ENCODE measurements at places on chromosomes 6 and 20.

GRCh38 chr6:42599558-42599957 lies 35.7 kb downstream of the UBR2 start:
- DNase-seq: no peak

GRCh38 chr6:48957781-48958180 lies 505.3 kb downstream of the MMUT start:
- no peak for DNase-seq

DNA sequence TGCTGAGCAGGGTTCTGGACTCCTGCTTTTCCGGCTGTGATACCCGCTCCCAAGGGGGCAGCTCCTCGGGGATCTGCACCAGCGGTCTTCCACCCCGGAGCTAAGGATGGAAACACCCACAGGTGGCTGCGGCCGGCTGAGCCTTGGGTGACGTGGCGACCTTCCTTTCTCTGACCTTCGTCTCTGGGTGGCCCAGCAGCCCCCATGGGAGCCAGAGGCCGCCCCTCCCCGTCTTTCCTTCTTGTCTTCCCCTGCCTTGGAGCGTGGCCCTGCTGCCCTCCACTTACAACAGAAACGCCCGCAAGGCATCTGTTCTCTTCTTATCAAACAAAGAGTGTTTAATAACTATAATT lies 405.7 kb downstream of the TAF4 start:
- no peak for DNase-seq

GRCh38 chr6:165774903-165775601 lies 112.0 kb upstream of the PDE10A start:
- DNase-seq: no peak

DNA sequence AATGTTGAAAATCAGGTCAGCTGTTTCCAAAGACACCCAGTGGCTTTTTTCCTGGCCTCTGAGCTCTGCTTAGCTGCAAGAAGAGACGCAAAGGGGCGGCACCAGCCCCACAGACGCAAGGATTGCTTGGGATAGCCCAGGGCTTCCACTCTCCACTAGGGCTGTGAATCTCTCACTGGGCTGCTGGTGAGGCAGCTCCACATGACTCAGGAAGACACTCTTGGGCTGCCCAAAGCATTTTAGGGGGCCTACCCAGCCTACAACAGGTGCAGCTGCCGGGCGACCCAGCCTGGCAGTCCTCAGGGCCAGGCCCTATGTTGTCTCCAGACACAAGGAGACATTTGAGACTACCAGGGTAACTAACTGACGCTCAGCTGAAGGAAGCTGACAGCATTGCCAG lies 59.8 kb downstream of the FAM50B start:
- no peak for DNase-seq

DNA sequence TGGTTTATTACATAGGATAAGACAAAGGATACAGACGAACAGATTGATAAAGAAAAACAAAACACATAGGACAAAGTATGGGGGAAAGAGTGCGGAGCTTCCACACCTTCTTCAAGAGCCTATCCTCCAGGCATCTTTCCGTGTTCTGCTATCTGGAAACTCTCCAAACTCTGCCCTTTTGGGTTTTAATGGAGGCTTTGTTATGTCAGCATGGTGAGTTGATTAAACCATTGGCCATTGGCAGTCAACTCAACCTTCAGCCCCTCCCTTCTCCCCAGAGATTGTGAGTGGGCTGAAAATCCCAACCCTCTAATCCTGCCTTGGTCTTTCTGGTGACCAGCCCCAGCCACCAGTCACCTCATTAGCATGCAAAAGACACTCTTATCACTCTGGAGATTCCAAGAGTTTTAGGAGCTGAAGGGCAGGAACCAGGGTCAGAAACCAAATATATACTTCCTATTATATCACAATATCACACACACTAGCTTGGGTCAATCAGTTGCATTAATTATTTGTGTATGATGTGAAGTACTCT lies 23.8 kb downstream of the HLA-DOB start:
- no peak for DNase-seq

- DNase-seq: no peak
Observed at GRCh38 chr6:84191802-84192201, 35.6 kb downstream of the CEP162 start.

- DNase-seq: no peak
Observed at GRCh38 chr6:4319981-4320683, 184.8 kb upstream of the ECI2 start.

GRCh38 chr20:16240355-16240754 lies 332.9 kb downstream of the KIF16B start:
- no peak for DNase-seq

DNA sequence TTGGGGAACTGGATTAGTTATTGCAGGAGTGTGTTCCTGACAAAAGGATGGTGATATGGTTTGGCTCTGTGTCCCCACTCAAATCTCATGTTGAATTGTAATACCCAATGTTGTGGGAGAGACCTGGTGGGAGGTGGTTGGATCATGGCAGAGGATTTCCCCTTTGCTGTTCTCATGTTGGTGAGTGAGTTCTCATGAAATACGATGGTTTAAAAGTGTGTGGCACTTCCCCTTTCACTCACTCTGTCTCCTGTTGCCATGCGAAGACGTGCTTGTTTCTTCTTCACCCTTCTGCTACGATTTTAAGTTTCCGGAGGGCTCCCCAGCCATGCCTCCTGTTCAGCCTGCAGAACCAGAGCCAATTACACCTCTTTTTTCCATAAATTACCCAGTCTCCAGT lies 16.2 kb upstream of the TREM1 start:
- DNase-seq: no peak

GRCh38 chr6:128025478-128025877 lies 124.6 kb upstream of the THEMIS start:
- DNase-seq: no peak

DNA sequence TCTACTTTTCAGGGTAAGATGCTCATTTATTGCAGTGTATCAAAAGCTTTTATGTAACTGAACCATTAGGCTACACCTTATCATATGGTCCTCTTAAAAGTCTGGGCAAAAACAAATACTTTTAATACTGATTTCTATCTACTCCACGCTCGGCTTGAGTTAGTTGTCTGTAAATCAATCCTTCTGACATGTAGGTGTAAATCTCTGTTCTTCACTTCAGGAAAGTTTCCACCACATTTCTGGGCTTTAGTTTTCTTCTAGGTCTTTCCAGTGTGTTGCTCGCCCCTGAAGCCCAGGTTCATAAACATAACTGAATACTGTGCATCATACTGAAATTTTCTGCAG lies 89.2 kb upstream of the RNF217 start:
- DNase-seq: no peak

GRCh38 chr20:60558486-60558885 lies 600.3 kb downstream of the CDH26 start:
- no peak for DNase-seq

DNA sequence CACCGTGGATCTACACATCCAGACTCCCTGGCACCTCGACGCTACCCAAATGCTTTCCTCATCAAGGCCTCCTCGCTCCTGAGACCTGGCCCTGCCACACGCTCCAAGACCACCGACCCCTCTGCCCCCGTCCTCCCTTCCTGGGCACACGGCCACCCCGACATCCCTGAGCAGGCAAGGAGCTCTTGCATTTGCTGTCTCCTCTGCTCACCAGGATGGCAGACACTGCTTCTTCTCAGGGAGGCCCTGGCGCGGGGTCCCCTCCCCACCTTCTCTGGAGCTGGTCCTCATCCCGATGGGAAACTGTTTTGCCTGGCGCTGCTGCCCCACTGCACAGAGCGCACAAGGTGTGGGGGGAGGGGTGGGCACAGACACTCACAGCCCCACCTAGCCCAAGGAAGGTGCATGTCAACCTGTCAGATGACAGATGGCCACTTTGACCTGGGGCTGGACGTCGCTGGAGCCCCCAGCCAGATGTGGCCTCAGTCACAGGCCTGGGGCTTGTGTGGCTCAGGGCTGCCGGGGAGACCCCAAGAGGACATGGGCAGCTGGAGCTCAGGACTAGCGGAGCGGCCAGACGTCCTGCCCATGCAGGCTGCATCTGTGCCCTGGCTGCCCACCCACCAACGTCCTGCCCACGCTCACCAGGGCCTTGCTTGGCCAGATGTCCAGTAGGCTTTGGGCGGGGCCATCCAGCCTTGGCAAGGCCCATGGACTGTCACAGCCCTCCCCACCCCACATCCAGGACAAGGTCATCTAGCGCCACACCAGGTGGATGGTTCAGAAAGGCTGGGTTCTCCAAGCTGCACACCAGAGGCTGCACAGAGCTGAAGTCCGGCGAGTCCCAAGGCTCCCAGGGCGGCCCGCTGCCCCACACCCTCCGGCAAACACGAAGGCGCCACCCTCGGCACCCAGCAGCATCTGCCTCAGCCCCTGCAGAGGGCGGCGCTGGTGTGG lies 6.2 kb upstream of the KCNQ2 start:
- no peak for DNase-seq

DNA sequence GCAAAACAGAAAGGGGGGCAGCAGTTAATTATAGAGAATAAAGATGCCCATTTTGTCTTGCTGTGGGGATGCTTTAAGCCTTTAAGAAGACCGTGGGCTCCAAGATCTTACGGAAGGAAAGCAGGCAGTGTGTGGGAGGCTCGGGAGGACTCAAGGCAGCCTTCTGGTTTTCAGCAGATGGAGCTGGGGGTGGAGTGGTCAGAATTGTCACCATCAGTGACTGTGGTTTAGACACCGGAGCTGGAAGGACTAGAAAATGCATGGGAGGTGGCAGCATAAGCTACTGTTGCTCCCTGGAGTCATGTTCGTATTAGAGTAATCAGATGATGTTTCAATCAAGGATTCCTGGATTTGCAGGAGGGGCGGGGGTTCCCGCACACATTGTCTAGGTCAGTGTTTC lies 3.7 kb downstream of the PHACTR1 start:
- DNase-seq: no peak

GRCh38 chr6:18465410-18466154 lies 78.4 kb downstream of the RNF144B start:
- no peak for DNase-seq

- DNase-seq: no peak
Observed at GRCh38 chr6:6825193-6825784, 236.8 kb downstream of the LY86 start.

DNA sequence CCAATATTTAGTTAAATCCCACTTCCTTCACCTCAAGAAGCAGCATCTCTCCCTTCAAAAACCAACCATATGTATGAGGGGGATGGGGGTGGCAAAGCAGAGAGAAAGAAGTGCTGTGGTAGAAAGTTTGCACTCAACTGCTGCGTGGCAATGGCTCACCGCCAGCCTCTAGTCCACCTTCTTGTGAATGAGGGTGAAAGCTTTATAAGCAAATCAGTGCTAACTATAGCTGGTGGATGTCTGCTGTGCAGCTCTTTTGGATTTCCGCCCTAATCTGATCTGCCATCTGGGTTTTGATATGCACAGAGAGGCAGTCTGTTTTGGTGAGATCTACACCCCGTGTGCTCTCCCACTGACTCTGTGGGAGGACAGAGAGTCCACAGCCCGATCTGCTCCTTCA lies 281.2 kb upstream of the SUPT3H start:
- DNase-seq: no peak

DNA sequence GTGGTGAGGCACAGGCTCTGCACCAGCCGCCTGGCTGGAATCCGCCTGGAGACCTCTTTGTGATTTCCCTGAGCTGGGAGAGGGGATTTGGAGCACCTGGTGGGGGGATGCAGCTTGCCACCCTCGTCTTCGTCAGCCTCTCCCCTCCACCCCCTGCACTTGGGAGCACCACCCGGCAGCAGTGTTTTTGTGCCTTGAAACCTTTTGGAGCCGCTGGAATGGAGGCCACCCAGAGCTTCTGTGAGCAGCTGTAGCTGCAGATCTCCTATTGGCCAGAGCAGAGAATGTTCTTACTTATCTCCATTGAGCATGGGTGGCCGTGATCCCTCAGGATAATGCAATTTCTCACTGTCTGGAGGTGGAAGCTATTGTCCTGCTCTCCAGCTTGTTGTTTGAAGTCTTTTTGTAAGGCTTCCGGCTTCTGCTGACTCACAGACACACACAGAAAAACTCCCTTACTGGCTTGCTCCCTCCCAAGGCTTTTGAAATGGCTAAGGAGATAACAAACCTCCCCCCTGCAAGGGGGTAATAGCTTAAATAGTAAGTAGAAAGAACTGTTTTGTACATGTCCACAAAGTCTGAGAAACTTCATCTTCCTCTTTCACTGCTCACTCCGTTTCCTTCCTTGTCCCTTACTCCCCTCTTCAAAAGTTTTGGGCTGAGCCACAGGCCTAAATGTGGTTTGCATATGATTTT lies 271.2 kb downstream of the PRL start:
- DNase-seq: no peak

GRCh38 chr20:25533920-25534700 lies 51.2 kb downstream of the NINL start:
- no peak for DNase-seq

DNA sequence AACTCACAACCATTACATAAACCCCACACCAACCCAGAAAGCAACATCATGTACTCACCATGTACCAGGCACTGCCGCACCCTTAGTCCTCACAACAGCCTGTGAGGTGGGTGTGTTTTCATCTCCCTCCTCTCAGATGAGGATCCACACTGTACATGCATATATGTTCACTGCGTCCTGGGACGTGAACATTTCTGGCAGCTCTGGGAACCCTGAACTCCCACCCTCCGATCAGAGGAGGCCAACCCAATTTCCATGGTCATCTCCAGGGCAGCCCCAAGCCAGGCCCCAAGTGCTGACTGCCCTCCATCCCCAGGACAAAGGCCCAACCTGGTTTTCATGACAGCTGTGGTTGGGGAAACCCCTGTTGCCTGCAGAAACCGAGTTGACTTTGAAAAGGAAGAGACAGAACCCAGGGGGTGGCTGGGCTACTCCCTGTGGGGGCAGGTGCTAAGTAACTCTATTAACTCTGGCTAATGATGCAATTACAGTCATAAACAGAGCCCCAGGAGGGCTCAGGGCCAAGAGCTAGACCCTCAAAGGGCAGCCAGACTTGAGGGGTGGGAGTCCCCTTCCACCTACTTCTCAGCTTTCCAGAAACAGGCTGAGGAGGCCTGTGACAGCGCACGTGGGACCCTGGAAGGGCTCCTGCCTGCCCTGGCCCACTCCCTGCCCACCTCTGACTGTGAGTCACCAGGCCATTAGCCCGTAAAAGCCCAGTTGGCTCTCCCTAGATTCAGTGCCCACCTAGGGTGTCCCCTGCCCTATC lies 2.6 kb downstream of the TFEB start:
- no peak for DNase-seq

DNA sequence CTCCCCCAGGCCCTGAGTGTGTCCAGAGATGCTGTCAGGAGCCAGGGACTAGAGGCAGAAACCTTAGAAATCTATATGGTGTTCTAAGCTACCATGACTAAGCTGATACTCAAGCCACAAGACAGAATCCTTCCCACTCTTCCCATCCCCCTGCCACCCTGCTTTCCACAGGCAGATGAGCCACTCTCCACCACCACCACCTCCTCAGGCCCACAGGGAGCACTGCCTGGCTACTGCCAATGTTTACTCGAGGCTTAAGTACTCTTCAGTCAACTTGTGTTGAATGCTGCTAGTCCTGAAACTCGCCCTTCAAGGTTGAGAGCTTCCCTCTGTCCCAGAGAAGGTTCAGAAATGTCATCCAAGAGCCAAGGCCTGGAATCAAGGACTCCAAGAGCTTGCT lies 56.2 kb downstream of the CENPW start:
- DNase-seq: no peak

All from omental fat pad (tissue), 4 donors.